ENCODE measurements at places on chromosomes 2 and 18. TPM values are rescaled to one million over a fixed set of nuclear protein-coding genes. Genes with fewer than 3 reads are reported as not detected.

DNA sequence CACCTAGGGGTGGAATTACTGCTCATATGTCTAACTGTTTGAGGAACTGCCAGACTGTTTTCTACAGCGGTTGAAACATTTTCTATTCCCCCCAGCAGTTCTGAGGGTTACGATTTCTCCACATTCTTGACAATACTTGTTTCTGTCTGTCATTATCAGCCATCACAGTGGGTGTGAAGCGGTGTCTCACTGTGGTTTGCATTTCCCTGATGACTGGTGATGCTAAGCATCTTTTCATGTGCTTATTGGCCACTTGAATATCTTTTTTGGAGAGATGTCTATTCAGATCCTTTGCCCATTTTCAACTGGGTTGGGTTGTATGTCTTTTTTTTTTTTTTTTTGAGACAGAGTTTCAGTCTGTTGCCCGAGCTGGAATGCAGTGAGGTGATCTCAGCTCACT, 63.0 kb downstream of the ADNP2 start:
- H3K36me3 ChIP-seq: no peaks in the 10 kb centered on the region
- no peak for DNase-seq
- H3K27me3 ChIP-seq: peaks cover 63% of the 10 kb centered on the region
- no peak overlapping the region for H3K27ac ChIP-seq

DNA sequence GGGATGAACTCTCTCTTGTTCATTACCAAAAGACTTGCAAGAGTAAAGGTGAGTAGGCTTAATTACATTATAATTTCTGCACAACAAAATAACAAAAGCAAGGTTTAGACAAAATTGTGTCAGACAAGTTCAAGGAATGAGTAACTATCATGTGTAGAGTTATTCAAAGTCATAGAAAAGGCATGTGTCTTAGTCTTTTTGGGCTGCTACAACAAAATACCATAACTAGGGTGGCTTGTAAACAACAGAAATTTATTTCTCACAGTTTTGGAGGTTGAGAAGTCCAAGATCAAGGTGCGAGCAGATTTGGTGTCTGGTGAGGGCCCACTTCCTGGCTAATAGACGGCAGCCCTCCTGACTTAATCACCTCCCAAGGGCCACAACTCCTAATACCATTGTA, 37.6 kb downstream of the IL1R2 start:
- H3K27ac ChIP-seq: no peak overlapping the region
- H3K36me3 ChIP-seq: no peaks in the 10 kb centered on the region
- DNase-seq: no peak
- peaks cover 23% of the 10 kb centered on the region for H3K4me1 ChIP-seq
- H3K4me3 ChIP-seq: no peak overlapping the region

IGFBP2 gene
- 133 TPM for total RNA-seq

- H3K4me3 ChIP-seq: no peak overlapping the region
- no peak overlapping the region for H3K27ac ChIP-seq
- DNase-seq: no peak
- no peaks in the 10 kb centered on the region for H3K4me1 ChIP-seq
- H3K36me3 ChIP-seq: peaks cover 13% of the 10 kb centered on the region
Measured at GRCh38 chr2:179165356-179166000, 99.2 kb downstream of the SESTD1 start.

CNGA3 gene
- not detected for total RNA-seq

DNA sequence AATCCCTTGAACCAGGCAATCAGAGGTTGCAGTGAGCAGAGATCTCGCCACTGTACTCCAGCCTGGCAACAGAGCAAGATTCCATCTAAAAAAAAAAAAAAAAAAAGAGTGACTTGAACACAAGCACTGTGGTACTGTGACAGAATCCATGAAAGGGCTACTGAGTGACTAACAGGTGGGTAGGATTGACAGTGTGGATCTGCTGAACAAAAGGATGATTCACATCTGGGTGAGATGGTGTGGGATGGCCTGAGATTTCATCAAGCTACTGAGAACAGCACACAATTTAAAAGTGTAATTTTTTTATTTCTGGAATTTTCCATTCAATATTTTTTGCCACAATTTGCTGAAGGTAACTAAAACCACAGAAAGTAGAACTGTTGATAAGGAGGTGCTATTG, 13.3 kb upstream of the SP3 start:
- no peaks in the 10 kb centered on the region for H3K27me3 ChIP-seq
- no peak overlapping the region for H3K27ac ChIP-seq
- no peaks in the 10 kb centered on the region for H3K36me3 ChIP-seq
- no peak for DNase-seq
- peaks cover 8% of the 10 kb centered on the region for H3K4me1 ChIP-seq

- H3K36me3 ChIP-seq: no peaks in the 10 kb centered on the region
- peaks cover 17% of the 10 kb centered on the region for H3K4me1 ChIP-seq
- no peak for DNase-seq
- no peaks in the 10 kb centered on the region for H3K27me3 ChIP-seq
Measured at GRCh38 chr2:190405995-190406394, 2.2 kb upstream of the MFSD6 start.

GRCh38 chr2:133821107-133821760, 253.0 kb upstream of the NCKAP5 start:
- no peaks in the 10 kb centered on the region for H3K27me3 ChIP-seq
- peaks cover 28% of the 10 kb centered on the region for H3K4me1 ChIP-seq
- no peak overlapping the region for H3K27ac ChIP-seq
- H3K4me3 ChIP-seq: no peak overlapping the region
- no peak for DNase-seq
- no peaks in the 10 kb centered on the region for H3K36me3 ChIP-seq

STEAP3 gene
- total RNA-seq: 26.3 TPM
